ENCODE measurements at places on chromosomes 2 and 18.

DNA sequence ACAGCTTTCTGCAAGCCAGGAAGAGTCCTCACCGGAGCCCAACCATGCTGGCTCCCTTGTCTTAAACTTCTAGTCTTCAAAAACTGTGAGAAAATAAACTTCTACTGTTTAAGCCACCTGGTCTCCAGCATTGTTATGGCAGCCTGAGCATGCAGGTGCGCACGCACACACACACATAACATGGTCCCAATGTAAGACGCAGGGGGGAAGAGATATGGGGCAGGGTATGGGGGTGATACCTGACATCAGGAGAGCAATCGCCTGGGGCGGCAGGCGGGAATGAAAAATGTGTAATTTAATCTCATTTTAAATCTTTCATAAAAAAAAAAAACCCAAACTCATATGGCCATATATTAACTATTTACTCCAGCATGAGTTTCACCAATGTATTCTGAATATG is 18.0 kb downstream of the HJURP start:
- H3K27ac ChIP-seq, result no peak overlapping the region
- DNase-seq, result no peak
- no peaks in the 10 kb centered on the region for H3K27me3 ChIP-seq
- no peak overlapping the region for H3K4me3 ChIP-seq
- peaks cover 42% of the 10 kb centered on the region for H3K4me1 ChIP-seq

DNA sequence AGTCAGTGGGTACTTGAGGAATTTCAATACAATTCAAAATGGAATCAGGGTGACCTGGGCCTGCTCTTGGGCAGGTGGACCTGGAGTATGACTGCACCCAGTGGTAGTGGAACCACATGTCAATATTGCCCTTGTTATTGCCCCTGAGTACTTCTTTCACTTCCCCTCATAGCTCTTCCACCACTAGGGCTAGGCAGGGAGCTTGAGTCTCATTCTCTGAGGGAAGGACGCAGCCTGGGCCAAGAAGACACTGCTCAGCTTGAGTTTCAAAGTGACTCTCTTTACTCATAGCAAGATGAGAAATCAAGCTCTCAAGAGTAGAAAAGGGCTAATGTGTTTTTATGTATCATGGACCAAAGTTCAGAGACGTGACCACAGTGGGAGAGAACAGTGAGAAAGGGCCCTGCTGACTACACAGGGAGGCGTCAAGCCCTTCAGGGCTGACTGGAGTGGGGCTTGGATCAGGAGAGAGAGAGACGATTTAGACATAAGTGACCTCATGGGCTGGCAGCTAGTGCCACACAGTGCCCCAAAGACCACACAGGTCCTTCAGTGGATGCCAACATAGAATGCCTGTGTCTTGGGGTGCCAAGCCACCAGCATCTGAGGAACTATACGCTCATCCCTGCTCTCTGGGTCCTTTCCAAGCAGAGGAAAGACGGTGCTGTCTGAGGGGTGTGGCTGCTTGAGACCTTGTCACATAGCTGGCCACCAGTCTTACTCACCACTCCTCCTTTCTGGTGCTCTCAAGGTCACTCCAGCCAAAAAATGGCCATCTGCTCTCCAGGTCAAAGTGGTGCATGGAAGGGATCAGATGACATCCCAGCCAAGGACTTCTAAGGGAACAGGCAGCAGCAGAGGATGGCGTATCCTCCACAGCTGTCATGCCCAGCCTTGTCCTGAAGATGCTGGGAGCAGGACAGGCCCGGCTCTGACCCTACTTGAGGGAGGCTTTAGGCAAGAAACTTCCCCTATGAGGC is 13.0 kb downstream of the PTMA start:
- H3K27ac ChIP-seq, result no peak overlapping the region
- DNase-seq, result no peak
- no peak overlapping the region for H3K4me3 ChIP-seq
- no peaks in the 10 kb centered on the region for H3K27me3 ChIP-seq
- H3K36me3 ChIP-seq, result no peaks in the 10 kb centered on the region
- no peaks in the 10 kb centered on the region for H3K4me1 ChIP-seq

GRCh38 chr2:107322416-107322815 is 436.4 kb upstream of the ST6GAL2 start:
- no peak overlapping the region for H3K4me3 ChIP-seq
- H3K36me3 ChIP-seq, result no peaks in the 10 kb centered on the region
- no peaks in the 10 kb centered on the region for H3K27me3 ChIP-seq
- H3K27ac ChIP-seq, result no peak overlapping the region
- no peak for DNase-seq

DNA sequence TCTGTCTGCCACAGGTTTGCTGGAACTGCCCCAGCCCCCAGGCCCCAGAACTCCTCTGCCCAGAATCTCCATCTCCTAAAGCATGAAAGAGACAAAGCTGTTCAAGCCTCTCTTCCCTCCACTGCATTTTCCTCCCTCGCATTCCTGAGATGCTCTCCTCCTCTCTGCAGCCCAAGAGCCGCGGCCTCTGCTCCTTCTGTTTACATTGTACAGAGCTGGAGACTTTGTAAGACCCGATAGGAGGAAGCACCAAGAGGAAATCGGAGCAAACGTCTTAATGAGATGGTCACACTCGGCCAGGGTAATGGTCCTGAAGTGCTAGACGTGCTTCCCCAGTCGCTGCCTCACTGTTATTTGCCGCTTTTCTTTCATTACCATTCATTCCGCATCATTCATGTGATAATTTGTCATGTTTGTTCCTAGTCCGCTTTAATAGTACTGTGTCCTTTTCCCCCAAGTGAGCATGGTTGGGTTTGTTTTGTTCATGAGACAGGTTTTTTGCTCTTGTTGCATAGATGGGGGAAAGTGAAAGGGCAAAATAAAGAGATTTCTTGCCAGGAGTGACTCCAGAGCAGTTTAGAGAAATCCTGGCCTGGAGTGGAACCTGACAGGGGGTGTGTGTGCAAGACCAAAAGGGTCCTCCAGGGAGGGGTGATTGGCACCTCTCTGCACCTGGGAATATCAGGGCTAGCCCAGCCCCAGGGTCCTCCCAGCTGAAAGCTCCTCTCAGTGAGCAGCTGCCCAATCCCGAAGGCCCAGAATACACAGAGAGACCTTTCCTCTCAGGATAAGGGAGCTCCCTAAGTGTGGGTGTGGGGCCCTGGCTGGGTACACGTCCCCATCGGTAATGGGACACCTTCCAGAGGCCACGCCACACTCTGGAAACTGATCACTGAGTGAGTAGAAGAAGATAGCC is 44.9 kb upstream of the ID2 start:
- no peak overlapping the region for H3K27ac ChIP-seq
- H3K27me3 ChIP-seq, result peaks cover 4% of the 10 kb centered on the region
- H3K36me3 ChIP-seq, result no peaks in the 10 kb centered on the region
- H3K4me1 ChIP-seq, result no peaks in the 10 kb centered on the region

- DNase-seq, result no peak
- no peak overlapping the region for H3K4me3 ChIP-seq
- no peak overlapping the region for H3K27ac ChIP-seq
- no peaks in the 10 kb centered on the region for H3K36me3 ChIP-seq
- H3K4me1 ChIP-seq, result no peaks in the 10 kb centered on the region
Observed at GRCh38 chr2:145090841-145091761, 571.2 kb upstream of the ZEB2 start.

- H3K4me3 ChIP-seq, result no peak overlapping the region
- no peaks in the 10 kb centered on the region for H3K36me3 ChIP-seq
- no peak for DNase-seq
- no peaks in the 10 kb centered on the region for H3K4me1 ChIP-seq
Observed at GRCh38 chr2:133452583-133452982, 115.7 kb downstream of the NCKAP5 start.
